ENCODE measurements at places on chromosomes 12 and 14. TPM values are rescaled to one million over a fixed set of nuclear protein-coding genes. Genes with fewer than 3 reads are reported as not detected.

The TPPP2 gene
- not detected for total RNA-seq

The MVK gene
- 54.3 TPM for total RNA-seq

The ITGA5 gene
- total RNA-seq: 319 TPM

The ERBB3 gene
- 0.33 TPM for total RNA-seq

The KITLG gene
- 71.6 TPM for total RNA-seq

The LRRC10 gene
- total RNA-seq: not detected

The APOF gene
- not detected for total RNA-seq

The CPNE6 gene
- total RNA-seq: not detected

The PPM1A gene
- 18.9 TPM for total RNA-seq

The ZFHX2 gene
- total RNA-seq: 0.66 TPM

The WIF1 gene
- total RNA-seq: 0.15 TPM

The CACNA2D4 gene
- total RNA-seq: 1.5 TPM

The CCDC184 gene
- total RNA-seq: 0.33 TPM

The CSRP2 gene
- total RNA-seq: 10.8 TPM

The KRT80 gene
- not detected for total RNA-seq

All from smooth muscle cell of trachea (primary cell).